T-helper 2 cell (primary cell): ENCODE measurements at places on chromosomes 7 and 10.

- no peak for DNase-seq
Observed at GRCh38 chr7:35908331-35909216, 107.7 kb downstream of the SEPTIN7 start.

DNA sequence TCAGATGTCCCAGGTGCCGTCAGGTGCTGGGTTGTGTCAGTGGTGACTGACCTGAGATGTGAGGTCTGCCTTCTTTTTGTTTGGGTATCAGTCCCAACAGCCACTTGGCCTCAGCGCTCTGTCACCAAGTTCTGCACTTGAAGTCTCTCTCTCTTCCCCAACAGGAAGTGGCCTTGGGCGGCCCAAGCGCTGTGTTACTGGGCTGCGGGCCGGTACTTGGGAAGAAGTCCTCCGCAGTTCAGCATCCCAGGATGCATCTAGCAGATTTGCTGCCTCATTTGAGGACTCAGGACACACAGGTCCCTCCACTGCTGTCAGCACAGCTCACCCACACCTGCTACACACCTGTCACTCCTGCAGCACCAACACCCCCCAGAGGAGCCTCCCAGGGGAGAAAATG is 40.1 kb downstream of the LYZL2 start:
- no peak for DNase-seq

DNA sequence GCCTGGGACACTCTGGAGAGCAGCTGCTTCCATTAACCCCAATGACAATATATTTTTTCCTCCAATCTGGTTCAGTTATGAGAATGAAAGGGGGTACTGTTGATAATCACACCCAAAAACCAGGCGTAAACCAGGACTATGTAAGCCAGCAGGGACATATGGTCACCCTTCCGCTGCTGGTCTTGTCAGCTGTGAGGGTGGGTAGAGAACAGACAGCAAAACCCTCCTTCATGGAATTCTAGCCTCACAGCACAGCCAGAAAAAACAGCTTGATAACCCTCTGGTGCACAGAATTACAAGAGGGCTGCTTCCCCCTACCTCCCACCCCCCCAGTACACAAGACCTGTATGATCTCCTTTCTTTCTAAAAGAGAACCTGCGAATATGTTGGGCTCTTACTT is 368.8 kb upstream of the ZMIZ1 start:
- no peak for DNase-seq

DNA sequence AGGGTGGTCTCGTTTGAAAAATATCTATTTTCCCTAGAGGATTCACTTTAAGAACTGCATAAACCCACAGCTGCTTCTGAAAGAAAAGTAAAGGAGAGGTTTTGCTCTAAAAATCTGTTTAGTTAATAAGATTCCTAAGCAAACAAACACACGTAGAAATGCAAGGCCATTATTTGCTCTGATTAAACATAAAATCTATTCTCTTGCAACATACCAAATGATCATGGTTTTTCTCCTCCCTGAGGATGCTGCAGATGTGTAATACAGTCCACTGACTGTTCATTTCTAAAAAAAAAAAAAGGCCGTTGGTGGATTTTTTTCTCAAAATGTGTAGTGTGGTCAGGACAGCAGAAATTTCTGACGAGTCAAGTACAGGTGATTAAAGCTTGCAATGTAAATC is 98.6 kb downstream of the BUB3 start:
- DNase-seq, result no peak

DNA sequence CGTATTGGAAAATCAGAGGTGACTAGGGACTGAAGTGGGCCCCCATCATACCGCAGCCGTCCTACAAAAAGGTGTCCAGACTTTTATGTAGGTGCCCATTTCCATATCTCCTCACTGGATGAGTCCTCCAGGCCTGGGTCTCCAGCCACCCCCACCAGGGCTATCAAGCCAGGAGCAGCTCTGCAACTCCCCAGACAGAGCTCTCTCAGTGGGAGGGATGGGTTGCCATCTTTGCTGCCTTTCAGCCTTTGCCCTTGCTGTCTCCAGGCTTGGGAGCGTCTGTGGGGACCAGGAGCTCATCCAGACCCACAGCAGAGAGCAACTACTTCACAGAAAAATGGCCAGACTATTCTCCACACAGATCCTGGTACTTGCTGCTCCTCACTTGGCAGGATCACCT is 802.7 kb upstream of the IGFBP3 start:
- DNase-seq, result no peak

DNA sequence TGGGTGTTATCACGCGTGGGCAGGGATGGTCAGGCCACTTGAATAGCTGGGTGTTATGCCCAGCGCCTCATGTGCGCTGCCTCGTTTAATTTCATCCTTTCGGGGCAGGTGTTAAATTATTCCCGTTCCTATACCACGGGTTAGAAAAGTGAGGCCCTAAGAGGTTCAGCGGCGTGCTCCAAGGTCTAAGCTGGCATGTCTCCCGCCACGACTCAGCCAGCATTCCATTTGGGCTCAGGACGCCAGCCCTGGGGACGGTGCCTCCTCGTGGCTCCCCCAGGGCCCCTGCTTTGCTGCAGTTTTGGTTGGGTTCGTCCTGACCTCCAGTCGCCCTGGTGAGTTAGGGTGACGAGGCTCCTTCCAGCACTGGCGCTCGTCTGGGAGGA is 124.5 kb downstream of the TRRAP start:
- DNase-seq, result no peak
